ENCODE measurements at places on chromosomes 11 and 22.
A peak's percentile ranks its signal among the peaks of the same experiment; 100 is the strongest.

DNA sequence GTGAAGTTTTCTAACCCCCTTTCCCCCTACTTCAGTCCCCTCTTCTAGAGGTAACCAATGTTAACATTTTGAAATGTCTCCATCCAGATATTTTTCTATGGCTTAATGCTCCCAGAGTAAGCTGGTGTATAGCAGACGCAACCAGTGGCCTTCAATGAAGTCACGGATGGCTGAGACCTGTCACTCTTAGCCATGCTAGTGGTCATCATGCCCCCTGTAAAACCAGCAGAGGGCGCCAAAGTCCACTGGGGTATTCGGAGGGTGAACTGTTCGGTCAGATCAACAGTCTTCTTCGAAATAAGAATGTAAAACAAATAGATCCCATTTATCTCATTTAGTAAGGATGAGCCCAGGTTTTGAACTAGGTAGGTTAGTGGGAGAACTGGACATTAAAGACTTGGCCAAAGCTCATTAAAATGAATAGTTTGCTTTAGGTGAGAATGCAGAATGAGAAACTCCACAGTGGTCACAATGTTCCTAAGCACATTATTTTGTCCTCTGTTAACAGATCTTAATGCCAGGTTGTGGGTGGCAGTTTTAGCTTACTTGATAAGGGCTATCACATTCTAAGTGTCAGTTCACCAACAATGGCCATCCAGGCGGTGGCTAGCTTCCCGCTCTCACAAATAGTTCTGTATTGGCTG, 8.6 kb upstream of the MMP8 start:
- DNase-seq: peak; percentile 11

DNA sequence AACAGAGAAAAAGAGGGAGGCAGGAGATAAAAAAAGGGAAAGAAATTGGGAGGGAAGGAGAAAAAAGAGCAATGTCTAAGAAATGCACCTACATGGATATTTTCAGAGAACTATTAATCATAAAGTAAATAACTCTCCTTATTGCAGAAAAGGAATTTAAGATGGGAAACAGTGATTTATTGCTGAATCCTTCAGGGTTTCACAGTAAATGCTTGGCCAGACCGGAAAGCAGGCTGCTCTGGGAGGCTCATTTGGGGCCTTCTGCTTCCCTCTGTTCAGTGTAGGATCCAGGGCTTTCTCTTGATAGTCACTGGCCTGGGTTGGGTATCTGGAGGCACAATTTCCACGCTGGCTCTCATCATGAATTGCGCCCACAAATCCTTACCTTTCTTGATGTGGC, 324.3 kb upstream of the SORL1-AS1 start:
- DNase-seq: no peak

DNA sequence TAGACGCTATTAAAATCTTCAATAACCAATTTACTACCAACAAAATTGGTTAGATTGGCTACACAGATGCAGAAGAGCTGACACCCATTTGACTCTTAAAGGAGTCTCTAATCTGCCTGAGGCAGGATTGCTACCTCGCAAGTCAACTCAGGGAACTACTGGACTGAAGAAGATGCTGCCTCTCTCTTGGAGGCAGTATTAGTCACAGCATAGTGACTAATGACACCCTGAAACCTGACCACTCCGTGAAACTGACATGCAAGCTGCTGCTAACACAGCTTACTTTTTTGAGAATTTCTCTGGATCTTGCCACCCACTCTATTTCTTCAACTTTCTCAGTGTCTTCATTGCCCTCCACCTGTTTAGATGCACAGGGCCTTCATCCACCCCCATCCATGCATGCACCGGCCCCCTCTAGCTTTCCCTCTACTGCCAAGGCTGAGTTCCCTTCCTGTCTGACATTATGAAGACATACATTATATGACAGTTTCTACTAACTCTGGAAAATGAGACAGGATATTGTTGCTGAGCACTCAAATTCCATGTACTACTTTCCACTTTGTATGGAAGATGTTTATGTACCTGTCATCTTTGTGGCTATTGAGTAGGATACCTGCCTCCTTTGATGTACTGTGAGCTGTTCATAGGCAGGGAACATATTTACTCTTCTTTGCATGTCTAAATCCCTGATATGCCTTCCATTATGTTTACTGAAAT, 183.2 kb downstream of the MSANTD4 start:
- DNase-seq: no peak

GRCh38 chr22:22425356-22425755, 83.2 kb downstream of the ZNF280B start:
- no peak for DNase-seq

DNA sequence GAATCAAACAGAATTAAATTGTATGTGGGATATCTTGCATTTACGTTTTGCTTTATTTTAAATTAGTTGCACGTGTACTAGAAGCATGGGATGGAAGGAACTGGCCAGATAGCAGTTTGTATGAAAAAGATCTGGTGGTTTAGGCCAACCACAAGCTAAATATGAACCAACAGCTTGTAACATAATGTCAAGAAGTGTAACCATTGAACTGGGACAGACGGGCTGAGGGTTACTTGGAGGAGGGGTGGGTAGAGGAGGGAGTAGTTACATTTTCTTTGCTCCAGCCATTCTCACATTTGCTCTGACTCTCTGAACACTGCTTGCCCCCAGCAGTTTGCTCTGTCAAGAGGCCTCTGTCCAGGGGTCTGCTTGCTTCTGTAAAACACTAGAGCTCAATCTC, 31.7 kb upstream of the CXCR5 start:
- no peak for DNase-seq

GRCh38 chr11:59615120-59615636, 396 bp downstream of the OSBP start:
- peak; percentile 76 for DNase-seq

DNA sequence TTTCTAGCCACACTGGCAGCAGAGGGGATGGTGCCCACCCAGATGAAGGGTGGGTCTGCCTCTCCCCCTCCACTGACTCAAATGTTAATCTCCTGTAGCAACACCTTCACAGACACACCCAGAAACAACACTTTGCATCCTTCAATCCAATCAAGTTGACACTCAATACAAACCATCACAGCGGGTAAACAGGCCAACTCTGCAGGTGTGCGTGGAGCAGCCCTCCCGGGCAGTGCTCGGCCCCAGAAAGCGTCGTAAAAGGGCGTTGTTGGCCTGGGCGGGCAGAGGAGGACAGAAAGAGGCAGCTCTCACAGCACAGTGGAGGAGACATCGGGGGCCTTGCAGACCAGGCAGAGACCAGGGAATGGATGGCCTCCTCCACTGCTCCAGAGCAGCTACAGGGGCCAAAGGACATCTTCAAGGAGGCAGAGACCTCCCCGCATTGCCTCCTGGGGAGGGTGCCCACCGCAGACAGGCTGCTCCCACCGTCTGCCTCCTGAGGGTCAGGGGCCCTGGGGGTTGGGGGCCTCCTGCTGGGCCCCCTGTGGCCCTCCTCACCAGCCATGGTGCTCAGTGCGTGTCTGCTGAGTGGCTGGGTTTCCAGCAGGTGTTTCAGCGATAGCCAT, 56.1 kb upstream of the FADD start:
- no peak for DNase-seq

DNA sequence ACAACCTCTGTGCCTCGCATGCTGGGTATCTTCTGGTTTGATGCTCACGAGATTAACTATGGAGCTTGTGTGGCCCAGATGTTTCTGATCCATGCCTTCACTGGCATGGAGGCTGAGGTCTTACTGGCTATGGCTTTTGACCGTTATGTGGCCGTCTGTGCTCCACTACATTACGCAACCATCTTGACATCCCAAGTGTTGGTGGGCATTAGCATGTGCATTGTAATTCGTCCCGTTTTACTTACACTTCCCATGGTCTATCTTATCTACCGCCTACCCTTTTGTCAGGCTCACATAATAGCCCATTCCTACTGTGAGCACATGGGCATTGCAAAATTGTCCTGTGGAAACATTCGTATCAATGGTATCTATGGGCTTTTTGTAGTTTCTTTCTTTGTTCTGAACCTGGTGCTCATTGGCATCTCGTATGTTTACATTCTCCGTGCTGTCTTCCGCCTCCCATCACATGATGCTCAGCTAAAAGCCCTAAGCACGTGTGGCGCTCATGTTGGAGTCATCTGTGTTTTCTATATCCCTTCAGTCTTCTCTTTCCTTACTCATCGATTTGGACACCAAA, 516 bp downstream of the OR52J3 start:
- DNase-seq: no peak

DNA sequence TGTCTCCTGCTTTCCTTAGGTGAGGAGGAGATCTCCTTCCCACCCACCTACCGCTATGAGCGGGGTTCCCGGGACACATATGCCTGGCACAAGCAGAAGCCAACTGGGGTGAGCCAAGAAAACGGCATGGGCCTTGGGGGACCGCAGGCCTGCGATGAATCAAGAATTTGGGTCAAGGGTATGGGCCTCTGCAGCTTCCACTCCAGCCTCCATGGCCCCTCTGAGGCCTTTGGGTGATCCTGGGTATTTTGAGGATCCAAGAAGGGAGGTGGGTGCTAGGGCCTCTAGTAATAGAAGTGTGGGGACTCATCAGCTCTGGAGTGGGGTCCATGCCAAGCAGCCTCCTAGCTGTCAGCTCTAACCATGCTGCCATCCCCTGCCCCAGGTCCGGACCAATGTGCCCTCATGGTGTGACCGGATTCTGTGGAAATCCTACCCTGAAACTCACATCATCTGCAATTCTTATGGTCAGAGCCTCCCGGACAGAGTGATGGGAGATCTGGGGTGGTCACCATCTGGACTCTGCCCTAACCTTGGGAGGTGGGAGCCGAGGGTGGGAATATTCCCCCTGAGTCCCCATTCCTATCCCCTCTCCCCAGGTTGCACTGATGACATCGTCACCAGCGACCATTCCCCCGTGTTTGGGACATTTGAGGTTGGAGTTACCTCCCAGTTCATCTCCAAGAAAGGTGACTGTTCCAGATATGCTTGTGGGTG, 8.6 kb downstream of the INPPL1 start:
- DNase-seq: no peak

DNA sequence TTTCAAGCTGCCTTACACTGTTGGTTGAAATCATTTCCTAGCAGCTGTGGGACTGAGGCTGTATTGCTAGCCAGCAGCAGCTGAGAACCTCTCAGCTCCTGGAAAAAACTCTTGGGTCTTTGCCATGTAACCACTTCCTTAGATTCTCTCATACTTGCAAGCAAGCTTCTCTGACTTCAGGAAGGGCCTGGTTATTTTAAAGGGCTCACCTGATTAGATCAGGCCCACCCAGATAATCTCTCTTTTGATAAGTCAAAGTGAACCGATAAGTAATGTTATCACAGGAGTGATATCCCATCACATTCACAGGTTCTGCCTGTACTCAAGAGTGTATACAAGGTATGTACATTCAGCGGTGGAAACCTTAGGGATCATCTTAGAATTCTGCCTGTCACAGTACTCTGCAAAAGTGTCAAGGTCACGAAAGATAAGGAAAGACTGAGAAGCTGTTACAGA, 7.4 kb upstream of the CLPB start:
- DNase-seq: no peak

- DNase-seq: no peak
Measured at GRCh38 chr22:48222742-48223487, 1460.5 kb downstream of the TBC1D22A start.

- no peak for DNase-seq
Measured at GRCh38 chr11:18703001-18703763, 4.6 kb downstream of the TMEM86A start.

DNA sequence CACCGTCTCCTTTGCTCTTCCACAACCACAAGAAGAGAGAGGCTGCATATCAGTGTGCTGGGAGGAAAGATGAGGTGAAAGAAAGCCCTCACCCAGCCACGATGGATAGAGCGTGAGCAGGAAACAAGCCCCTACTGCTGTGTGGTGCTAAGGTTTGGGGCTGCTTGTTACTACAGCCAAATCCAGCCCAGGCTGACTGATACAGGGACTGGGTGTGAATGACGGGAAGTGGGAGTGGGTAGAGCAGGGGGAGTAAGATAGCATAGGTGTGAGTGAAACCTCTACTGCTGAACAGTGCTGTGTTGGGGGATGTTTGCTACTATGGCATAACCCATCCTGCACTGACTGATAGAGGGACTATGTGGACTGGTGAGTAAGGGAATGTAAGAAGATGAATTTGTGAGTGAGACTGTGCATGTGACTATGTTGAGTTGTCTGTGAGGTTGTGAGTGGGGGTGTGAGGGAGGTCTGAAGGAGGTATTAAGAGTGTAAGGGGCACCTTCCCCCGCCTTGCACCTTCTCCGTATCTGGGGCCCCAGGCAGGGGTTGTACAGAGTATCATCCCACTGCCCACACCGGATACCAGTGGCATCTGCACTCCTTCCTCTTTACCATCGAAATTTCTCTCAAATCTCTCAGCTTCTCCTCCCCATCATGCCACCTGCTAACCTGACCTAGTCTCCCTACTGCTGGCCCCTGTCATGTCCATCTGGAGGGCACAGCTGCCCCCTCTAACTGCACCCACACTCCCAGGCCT, 91.5 kb downstream of the MN1 start:
- DNase-seq: no peak

- no peak for DNase-seq
Measured at GRCh38 chr22:26922806-26923205, 265.4 kb downstream of the MIAT start.

GRCh38 chr11:32154275-32154674, 63.4 kb downstream of the RCN1 start:
- DNase-seq: peak; percentile 11

DNA sequence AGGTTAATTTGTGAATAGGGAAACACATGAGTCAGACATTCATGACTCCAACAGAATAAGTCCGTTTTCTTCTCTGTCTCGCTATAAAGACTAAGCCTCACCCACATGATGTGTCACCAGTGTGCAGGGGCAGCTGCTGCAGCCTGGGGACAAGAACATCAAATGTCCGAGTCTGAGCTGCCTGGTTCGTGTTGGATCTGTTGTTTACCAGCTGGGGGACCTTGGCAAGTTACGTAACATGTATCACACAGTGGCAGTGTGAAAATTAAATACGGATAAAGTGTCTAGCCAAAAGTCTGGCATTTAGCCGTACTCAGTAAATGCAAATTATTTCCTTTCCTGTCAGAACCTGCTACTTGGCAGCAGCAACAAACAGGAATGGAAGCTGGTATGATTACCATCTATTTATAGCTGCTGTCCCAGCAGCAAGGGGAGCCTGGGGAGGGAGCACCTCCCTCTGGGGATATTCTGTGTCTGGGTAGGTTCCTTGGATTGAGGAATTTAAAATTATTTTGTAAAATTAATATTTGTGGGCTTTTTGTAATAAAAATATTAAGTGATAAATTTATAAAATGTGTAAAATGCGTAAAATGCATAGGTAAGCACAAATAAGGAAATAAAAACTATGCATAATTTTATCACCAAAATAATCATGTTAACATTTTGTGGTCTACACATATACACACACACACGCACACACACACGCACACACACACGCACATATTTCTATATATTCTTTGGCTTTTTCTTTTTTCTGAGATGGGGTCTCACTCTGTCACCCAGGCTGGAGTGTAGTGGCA, 1.3 kb upstream of the CLDN25 start:
- DNase-seq: no peak

- no peak for DNase-seq
Measured at GRCh38 chr11:44600839-44601383, 35.4 kb downstream of the CD82 start.

- no peak for DNase-seq
Measured at GRCh38 chr22:43969021-43969878, 14.0 kb downstream of the SAMM50 start.

- no peak for DNase-seq
Measured at GRCh38 chr11:132683602-132684001, 848.7 kb downstream of the OPCML start.

All from CD4-positive, alpha-beta T cell treated with Interleukin-21 for 1 hour (primary cell).